ENCODE measurements at places on chromosomes 1 and 21.

GRCh38 chr21:34524646-34525601, 12.9 kb upstream of the KCNE1 start:
- DNase-seq = peak; percentile 57

- DNase-seq = no peak
Measured at GRCh38 chr1:47190509-47190855, 646 bp upstream of the PDZK1IP1 start.

- no peak for DNase-seq
Measured at GRCh38 chr1:219537223-219537631, 75.7 kb downstream of the ZC3H11B start.

DNA sequence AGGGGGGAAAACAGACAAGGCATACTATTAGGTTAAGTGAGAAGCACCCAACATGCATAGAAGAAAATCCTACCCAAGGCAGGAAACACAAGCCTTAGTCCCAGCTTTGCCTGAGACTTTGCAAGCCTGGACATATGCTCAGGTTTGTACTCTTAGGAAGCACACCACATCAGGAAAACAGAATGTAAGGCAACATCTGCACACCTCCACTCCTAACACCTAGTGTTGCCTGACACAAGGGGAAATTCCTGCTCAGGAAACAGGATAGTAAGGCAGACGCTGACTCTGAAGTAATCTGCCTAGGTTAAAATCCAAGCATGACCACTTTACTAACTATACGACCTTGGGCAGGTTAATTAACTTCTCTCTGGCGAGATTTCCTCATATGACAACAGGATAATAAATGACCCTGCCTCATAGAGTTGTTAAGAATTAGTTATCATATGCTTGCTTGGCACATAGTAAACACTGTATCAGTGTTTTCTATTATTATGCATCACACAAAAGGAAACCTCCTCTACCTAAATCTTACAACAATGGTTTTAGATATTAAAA, 119.8 kb downstream of the ZZZ3 start:
- no peak for DNase-seq

GRCh38 chr1:29709704-29710280, 473.5 kb downstream of the PTPRU start:
- DNase-seq = peak; percentile 89

DNA sequence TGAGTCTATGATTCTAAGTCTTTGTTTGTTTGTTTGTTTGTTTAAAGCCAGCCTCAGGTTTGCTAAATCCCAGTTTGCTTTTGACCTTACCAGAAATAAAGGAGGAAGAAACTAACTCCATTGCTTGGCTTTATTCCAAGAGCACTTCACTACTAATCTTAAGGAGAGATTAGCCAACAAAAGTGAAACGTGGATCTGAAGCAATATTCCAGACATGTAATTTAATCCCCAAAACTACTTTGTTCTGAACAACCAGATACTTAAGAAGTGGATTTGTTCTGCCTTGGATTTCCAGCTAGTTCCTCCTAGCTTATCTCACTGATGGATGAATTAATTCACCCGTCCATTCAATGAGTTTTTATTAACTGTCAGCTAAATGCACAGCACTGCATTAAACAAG, 15.9 kb upstream of the CEP350 start:
- no peak for DNase-seq
